ENCODE measurements at places on chromosomes 16 and 17.

GRCh38 chr17:44074911-44075285, 4.4 kb downstream of the G6PC3 start:
- DNase-seq, result no peak

- DNase-seq, result no peak
Measured at GRCh38 chr17:79991924-79992648, 43.6 kb downstream of the TBC1D16 start.

GRCh38 chr16:46814790-46815189, 16.2 kb downstream of the C16orf87 start:
- no peak for DNase-seq

- DNase-seq, result no peak
Measured at GRCh38 chr17:47690121-47690520, 3.8 kb upstream of the TBKBP1 start.

GRCh38 chr16:88614818-88615580, 23.4 kb upstream of the IL17C start:
- DNase-seq, result no peak

DNA sequence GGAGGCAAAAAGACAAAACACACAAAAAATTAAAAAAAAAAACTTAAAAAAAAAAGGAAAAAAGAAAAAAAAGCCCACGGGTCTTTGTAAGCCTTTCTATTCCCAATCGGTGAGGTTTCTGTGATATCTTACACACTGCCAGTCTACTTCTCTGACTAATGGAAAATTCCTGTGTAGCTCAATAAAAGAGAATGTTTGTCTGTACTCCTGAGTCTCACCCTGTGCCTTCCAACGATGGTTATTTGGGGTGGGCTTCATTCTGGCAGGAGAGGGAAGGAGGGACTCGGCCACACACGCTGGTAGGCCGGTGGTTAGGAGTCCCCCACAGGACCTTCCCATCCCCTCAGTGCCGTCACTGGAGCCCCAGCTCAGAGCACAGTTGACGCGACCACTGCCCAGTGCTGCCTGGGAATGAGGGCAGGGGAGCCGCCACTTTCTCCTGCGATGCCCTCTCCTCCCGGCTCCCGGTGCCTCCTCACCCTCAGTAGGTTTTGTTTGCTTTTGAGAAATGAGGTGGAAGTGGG, 68.0 kb downstream of the AMFR start:
- no peak for DNase-seq

DNA sequence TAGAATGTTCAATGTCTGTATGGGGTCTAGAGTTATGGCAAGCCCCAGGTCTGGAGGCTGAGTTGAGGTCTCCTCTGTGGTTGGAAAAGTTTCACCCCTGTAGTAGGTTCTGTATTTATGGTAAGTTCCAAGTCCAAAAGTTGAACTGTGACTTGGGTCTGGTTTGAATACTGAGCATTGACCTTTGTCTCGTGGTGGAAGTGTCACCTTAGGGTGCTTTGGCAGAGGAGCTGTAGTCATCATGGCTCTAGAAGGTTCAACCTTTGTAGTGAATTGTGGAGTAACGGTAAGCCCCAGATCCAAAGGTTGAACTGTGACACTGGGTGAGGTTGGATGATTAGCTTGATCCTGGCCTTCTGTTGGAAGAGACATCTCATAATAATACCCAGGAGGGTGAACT, 17.6 kb downstream of the RDM1 start:
- DNase-seq, result no peak

- no peak for DNase-seq
Measured at GRCh38 chr16:6209355-6209930, 1111.8 kb upstream of the EEF2KMT start.

GRCh38 chr17:4519361-4519788, 20.7 kb downstream of the SPNS2 start:
- DNase-seq, result no peak

GRCh38 chr17:33528846-33529245, 235.8 kb upstream of the ASIC2 start:
- DNase-seq, result no peak

GRCh38 chr17:80745183-80745582, 200.5 kb downstream of the RPTOR start:
- no peak for DNase-seq

DNA sequence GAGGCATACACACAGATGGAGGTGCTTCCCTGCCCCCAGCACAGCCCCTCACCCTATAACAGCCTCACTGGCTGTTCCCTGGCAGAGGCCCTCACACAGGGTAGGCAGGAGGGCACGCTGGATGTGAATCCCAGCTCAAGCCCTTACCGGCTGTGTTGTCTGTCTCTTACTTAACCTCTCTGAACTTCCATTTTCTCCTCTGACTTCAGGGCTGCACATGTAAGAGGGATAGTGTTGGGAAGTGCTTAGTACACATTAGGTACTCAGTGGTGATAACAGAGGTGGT, 24.6 kb upstream of the EIF1 start:
- no peak for DNase-seq

DNA sequence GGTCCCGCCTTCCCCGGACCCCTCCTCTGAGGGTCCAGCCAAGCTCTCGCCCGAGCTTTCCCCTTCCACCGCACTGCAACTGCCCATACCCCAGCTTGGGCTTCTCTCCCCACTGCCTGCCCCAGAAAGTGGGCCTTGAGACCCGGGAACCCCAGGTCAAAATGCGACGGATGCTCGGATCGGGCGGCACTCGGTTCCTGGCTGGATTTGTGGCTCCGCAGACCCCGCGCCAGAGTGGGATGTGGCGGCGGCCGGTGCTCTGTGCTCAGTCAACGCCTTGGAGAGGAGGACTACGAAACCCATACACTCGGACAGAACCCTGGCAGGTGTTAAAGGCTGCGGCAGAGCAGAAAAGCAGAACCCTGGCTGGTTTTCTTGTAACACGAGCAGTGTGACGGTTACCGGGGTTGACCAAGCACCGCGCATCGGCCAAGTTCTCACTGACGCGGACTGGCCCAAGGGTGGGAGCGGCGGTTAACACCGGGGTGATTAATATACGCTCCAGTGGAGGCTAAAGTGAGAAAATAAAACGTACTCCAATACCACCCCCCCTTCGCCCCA, 885 bp upstream of the SLFN13 start:
- DNase-seq, result no peak

- no peak for DNase-seq
Measured at GRCh38 chr16:86538196-86538780, 16.7 kb downstream of the MTHFSD start.

DNA sequence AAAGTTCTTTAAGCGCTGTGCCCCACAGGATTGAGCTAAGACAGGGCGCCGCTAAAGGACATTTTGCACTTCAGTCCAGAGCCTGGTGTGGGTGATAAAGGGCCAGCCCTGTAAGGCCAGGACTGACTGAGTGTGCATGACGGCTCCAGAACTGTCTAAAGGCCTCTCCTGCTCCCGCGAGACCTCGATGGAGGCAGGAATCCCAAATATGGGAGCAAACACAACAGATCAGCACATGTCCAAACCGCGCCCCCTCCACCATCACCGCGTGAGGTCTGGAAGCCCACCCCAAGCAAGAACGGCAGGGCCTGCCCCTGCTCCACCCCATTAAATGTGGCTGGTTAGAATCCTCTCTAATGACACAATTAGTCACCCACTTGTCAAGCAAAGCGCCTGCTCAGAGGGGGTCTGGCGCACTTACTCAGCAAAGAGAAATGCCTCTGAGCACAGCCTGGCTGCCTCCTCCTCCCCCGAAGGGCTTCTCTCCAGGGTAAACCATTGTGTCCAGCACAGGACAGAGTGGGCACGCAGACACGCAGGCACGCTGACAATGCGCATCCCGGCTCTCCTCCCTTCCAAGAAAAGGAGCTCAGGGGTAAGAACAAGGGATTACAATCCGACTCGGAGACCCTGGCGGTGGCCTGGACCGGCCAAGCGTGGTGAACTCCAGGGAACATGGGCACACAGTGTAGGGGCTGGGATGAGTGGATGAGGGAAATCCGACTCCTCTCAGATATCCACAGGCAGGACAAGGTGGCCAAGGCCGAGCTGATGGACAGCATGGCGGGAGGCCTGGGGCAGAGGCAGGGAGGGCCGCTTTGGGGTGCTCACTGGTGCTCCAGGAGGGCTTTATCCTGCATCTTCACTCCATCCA, 1.5 kb downstream of the MXRA7 start:
- no peak for DNase-seq

GRCh38 chr17:65185668-65186382, 48.7 kb downstream of the RGS9 start:
- no peak for DNase-seq

DNA sequence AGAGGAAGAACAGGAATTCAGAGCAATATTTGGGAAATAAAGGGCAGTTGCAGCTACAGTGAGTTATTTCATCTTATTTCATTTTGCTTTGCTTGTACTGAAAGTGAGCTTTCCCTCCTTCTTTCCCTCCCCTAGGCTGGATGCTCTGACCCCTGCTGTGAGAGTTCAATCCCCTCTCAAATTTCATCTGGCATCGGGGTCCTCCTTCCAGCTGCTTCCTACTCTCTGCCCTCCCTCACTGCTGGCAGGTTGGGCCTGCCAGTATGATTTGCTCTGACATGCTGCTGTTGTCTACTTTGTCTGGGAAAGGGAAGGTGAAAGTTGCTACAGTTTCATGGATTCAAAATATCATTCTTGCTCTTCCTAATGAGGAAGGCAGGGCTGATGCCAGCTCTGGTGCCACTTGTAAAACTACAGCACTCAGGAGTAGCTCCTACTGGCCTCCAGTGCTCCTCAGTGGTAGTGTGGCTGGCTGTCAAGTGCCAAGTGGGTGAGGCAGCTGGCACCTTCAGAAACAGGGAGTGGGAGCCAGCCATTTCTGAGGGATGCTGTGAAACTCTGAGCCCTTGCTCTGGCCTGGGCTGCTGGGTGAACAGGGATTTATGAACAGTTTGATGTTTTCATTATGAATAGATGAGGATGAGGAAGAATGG, 408.6 kb downstream of the HAPSTR1 start:
- no peak for DNase-seq

DNA sequence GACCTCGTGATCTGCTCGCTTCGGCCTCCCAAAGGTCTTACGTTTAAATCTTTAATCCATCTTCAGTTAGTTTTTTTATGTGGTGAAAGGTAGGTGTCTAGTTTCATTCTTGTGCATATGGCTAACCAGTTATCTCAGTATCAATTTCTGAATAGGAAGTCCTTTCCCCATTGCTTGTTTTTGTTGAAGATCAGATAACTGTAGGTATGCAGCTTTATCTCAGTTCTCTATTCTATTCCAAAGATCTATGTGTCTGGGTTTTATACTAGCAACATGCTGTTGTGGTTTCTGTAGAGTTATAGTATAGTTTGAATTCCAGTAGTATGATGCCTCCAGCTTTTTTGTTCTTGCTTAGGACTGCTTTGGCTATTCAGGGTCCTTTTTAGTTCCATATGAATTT, 65.2 kb downstream of the TNFRSF13B start:
- DNase-seq, result no peak

- no peak for DNase-seq
Measured at GRCh38 chr17:4498461-4499397, at the start of gene SPNS2. Gene SPNS2 (plus strand): TSS chr17:4498881. CDS start chr17:4499048, 167 bp downstream.

DNA sequence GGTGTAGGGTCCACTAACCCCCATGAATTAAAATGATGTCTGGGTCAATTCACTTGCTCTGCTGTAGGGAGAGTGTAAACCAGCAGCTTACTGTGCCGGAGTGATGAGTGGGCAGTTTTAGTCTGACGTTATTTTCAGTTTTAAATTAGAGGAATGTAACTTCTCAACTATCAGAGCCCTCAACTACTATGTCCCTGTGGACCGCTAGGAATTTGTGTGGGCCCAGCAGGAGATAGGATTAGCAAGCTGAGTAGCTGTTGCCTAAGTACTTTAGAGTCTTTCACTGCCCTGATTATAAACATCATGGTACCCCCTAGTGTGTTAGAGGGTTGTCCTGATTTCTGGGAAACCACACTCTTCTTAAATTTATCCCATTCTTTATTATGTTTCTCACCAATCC, 11.4 kb downstream of the MARVELD3 start:
- DNase-seq, result no peak

GRCh38 chr17:48021934-48022333, 15.7 kb downstream of the COPZ2 start:
- DNase-seq, result no peak

DNA sequence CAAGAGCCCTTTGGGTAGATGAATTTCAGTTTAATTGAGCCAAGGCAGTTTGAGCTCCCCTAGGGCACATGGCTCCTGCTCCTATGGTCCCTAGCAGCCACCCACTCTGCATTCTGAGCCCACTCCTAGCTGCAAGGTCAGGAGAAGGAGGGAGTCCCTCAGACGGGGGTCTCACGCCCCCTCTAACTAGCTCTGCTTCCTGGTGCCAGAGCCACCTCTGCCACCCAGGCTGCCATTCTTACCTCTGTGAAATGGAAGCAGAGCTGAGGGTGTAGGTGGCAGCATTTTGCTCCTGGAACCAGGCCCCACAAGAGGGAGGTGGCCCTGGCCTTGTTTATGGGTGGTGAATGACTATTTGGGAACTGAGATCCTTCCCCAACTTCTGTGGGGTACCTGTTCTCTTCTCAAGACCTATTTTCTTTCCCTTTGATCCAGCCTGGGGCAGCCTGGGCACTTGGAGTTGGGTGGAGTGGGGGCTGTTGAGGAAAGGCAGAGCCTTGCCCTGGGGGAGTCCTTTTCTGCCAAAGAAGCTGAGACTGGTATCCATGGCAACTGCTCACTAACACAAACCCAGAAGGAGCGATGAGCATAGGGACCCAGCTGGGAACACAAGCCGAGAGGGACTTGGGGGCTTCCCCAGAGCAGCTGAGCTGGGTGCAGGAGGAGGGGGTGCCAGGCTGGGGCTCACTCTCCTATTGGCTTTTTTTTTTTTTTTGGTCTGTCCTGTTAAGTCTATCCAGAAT, 4.8 kb downstream of the SPNS2 start:
- no peak for DNase-seq

DNA sequence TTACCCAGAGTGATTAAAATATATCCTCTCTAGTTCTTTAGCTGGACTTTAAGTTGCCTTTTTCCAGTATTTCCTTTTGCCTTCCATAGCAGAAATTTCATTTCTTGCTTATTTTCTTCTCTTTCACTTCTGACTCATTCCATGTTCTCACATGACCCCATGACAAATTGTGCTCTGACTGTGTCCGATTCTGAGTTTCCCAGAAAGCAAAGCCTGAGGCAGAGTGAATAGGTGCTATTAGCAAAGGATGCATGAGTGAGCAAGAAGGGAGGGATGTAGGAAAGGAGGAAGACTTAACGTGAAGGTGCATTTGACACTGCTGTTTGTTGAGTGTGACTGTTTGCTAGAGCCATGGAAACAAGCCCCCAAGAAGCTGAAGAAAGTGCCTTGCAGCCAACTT, 82.6 kb upstream of the CNTNAP4 start:
- no peak for DNase-seq

- no peak for DNase-seq
Measured at GRCh38 chr17:77822302-77823030, 136.0 kb upstream of the TNRC6C start.

DNA sequence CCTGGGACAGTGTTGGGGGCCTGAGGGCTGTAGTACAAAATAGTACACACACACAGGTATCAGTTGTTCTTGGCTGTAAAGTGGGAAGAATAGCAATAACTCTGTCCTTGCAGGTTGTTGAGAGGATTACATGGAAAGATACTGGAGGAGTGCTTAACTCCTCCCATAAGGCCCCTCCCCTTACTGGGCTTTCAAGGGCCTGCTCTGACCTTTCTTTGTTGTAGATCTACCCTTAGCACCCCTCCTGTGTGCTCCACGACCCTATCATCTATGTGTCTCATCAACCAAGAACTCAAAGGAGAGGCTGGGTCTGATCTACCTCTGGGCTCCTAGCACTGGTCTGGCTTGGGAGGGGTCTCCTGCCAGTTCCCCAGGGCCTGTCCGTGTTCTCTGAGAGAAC, 8.3 kb upstream of the EDC4 start:
- DNase-seq, result no peak
